ENCODE measurements at places on chromosomes 4 and X.

DNA sequence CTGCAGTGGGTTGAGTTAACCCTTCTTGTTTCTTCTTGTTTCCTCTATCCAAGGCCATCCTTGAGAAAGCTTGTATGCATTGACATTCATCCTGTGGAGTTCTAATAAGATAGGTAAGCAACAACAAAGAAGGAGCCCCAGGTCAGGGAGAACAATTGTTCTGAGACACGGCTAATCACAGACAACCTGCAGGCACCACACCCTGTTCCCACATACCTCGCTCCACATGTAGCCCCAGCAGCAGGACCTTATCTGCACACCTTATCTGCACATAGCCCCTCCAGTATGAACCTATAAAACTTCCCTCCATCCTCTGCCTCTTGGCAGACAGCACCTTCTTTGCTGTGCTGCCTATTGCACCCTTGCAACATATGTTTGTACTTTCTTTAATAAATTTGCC is 129.1 kb downstream of the MSL3 start:
- DNase-seq = no peak

- DNase-seq = no peak
These were observed 176.0 kb downstream of the MAML3 start for GRCh38 chr4:139977838-139978609.

DNA sequence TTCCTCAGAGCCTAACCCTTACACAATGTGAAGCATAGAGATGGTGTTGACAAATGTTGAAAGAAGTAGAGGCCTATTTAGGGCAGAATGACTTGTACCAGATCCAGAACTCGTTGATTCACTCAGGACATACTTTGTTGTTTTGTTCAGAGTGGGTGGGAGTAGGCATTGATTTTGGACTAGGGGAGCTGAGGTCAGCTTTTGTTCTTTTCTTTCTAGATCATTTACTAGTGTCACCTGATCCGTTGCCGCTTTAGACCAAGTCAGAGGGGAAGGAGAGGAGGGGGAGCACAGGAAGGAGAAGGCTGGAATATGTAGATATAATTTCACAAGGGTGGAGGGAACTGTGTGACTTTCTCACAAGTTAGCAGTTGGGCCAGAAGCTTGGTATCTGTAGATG is 282.4 kb upstream of the GPC4 start:
- no peak for DNase-seq

- DNase-seq = peak; percentile 65
These were observed 90.7 kb downstream of the PALLD start for GRCh38 chr4:168587411-168588125.

DNA sequence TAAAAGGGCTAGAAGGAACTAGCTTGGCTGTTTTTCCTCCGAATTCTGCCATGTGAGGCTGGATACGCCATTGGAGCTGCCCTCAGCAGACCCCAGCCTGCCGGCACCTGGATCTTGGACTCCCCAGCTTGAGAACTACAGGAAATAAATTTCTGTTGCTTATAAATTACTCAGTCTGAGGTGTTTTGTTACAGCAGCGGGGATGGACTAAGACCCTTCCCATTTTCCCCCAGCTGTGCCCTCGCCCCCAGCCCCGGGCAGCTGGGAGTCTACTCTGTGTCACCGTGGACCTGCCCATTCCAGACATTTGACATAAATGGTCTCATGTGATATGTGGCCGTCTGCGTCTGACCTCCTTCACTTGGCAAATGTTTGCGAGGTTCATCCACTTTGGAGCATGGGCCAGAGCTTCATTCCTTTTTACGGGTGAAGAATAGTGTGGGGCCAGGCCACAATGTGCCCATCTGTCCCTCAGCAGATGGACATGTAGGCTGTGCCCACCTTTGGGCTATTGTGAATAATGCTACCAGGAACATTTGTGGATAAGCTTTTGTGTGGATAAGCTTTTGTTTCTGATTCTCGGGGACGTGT is 30.7 kb upstream of the SPON2 start:
- no peak for DNase-seq

GRCh38 chr4:83947125-83947829 is 411.4 kb downstream of the GPAT3 start:
- DNase-seq = no peak

DNA sequence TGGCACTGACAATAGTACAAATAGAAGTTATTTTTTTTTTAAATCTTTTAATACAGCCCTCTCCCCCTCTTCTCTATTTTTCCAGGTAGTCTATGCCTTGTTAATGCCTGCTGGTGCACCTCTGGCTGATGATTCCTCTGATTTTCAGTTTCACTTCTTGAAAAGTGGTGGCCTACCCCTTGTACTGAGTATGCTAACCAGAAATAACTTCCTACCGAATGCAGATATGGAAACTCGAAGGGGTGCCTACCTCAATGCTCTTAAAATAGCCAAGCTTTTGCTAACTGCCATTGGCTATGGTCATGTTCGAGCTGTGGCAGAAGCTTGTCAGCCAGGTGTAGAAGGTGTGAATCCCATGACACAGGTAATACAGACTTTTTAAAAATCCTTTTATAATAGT is 99.1 kb downstream of the USP9X start:
- peak; percentile 20 for DNase-seq

- DNase-seq = no peak
These were observed 107.6 kb downstream of the DCHS2 start for GRCh38 chr4:154384012-154384411.

- DNase-seq = no peak
These were observed 87.1 kb upstream of the DDX53 start for GRCh38 chrX:22912616-22913015.
